ENCODE measurements at places on chromosomes 2 and 18. TPM values are rescaled to one million over a fixed set of nuclear protein-coding genes. Genes with fewer than 3 reads are reported as not detected.

Gene FLACC1
- 5.1 TPM for total RNA-seq

Gene ATRAID
- total RNA-seq: 118 TPM

Gene SLC35F6
- 31.6 TPM for total RNA-seq

Gene ITGB6
- 0.17 TPM for total RNA-seq

Gene MFSD6
- total RNA-seq: 180 TPM

Gene FAM117B
- total RNA-seq: 3.4 TPM
